NCI-H1694 (cell line): ENCODE measurements at places on chromosomes 1 and 21.

GRCh38 chr21:15278279-15278678 lies 213.5 kb upstream of the NRIP1 start:
- no peak for DNase-seq

DNA sequence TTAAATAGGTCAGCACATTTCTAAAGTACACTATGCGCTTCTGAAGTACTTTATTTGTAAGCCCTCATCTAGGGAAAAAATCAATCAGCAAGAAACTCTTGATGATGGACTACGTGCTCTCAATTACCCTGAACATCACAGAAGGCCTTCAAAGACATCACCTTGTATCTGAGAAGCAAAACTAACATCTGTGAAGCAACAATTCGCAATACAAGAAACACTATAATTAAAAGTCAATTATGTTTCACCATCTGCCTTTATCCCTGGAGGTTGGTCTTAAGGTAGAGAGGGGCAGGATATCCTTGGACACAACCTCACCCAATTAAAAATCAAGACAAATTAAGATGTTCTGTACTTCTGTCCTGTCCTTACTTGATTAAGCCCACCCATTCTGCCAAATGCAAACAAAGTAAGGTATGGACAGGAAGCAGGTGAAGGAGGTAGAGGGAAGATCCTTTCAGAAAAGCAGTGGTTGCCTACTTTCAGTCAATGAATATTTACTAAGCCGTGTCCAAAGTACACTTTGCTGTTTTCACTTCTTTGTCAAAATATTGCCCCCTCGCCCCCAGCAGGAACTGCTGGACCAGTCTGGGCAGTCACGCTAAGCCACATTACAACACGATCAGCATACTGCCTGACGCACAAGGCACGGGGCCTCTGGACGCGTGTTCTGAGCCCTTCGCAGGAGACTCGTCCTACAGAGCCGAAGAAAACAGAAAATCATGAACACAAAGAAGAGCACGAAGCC lies 887 bp downstream of the SLC19A2 start:
- DNase-seq = no peak

- DNase-seq = peak; percentile 35
These were observed 5.8 kb downstream of the ROR1 start for GRCh38 chr1:63779338-63780211.

GRCh38 chr1:18934205-18935000 lies 22.1 kb downstream of the IFFO2 start:
- DNase-seq = no peak

DNA sequence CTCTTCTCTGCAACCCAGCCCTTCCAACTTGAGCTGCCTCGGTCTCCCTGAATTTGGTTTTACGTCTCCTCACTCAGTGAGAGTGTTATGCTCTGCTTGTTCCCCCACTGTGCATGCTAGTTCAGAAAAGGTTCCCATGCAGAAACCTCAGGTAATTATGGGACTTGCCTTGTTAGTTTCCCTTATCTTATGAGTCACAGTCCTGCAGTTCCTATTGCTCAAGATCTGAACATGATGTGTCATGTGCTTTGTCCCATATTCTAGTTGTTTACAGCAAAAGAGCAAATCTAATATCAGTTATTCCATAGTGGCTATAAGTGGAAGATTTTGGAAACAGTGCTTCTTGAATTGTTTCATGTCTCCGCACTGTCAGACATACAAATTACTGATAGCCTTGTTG lies 74.4 kb downstream of the DUSP10 start:
- DNase-seq = no peak

DNA sequence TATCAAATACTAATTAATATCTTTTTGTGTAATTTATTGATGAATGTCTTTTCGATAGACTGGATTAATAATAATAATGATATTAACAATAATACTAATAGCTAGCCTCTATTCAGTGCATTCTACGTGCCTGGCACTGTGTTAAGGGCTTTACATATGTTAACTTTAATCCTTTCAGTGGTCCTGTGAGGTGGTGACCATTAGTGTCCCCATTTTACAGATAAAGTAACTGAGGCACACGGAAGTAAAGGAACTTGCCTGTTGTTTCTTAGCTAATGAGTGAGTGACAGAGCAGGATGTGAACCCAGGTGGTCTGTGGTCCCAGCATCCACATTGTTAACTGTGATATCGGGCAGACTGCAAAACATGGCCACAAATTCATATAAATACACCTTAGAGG lies 335.7 kb upstream of the PROX1 start:
- DNase-seq = no peak

DNA sequence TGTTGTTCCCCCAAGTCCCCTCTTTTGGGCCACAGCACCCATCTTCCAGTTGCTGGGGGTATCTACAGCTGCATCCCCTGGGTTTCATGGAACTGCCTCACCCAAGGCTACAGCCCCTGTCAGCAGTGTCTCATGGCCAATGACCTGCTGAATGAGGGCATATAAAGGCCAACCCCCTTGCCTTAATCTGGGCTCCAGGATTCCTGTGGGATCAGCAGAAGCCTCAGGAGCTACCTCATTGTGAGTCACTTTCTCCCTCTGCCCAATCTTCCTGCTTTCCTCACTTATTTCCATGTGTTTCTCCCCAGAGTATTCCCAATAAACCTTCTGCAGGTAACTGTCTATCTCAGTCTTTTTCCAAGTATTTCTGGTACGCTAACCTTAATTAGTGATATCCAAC lies 37.3 kb upstream of the SYT14 start:
- no peak for DNase-seq

DNA sequence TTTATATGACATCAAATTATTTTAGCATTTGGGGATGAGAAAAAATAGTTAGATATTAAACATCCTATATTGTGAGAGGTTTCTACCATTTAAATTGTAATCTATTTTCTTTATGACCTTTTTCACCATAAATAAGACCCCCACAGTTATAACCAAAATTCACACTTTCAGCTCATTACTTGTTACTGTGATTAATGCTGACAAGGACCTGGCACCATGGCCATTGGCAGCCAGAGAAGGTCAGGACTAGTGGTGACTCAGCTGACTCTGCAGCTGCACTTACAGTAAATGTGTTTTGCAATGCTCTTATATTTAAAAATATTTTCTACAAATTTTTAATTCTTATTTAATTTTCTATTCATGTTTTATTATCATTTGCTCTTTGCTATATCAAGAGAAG lies 133.3 kb upstream of the C1orf105 start:
- DNase-seq = no peak

DNA sequence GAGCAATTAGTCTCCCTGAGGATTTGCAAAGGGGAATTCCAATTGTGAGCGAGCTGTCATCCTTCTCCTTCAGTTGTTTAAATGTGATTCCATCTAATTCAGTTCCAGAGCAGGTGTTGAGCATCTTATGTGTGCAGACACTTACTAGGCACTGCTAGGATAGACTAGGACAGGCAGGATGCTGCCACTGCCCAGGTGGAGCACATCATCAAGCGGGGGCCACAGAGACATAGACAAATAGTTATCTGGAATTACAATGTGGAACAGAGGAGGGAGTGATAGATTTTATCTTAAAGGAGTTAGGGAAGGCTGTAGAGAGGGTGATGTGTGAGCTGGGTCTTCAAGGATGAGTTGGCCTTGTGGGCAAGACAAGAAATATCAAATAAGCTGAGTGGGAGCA lies 55.9 kb downstream of the CDC7 start:
- no peak for DNase-seq

GRCh38 chr1:246454655-246455054 lies 52.4 kb downstream of the SMYD3 start:
- peak; percentile 29 for DNase-seq

GRCh38 chr1:80217377-80217986 lies 1211.0 kb upstream of the ADGRL4 start:
- peak; percentile 74 for DNase-seq

GRCh38 chr1:6508154-6508815 lies 16.8 kb upstream of the PLEKHG5 start:
- DNase-seq = no peak

GRCh38 chr21:37219761-37220432 lies 47.2 kb downstream of the VPS26C start:
- no peak for DNase-seq

GRCh38 chr1:91020486-91020885 lies 1.3 kb downstream of the ZNF644 start:
- DNase-seq = no peak

- no peak for DNase-seq
These were observed 17.4 kb upstream of the CCN1 start for GRCh38 chr1:85563139-85563538.

GRCh38 chr1:178864326-178864725 lies 6.6 kb downstream of the ANGPTL1 start:
- DNase-seq = no peak

DNA sequence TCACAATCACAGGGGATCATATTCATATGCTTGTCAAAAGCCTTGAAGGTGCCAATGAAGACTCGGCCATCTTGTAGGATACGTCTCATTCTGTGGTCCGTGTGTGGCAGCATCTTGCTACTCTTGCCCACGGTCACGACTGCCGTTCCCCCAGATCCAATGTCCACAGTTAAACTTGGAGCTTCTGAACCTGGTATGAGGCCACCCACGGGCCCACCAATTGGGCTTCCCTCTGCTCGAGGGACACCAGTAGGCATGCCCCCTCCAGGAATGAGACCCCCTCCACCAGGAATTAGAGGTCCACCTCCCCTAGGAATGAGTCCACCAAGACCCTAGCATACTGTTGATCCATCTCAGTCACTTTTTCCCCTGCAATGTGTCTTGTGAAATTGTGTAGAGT lies 39.6 kb downstream of the MORN1 start:
- DNase-seq = no peak

- DNase-seq = no peak
These were observed 211.0 kb downstream of the PDE4B start for GRCh38 chr1:66003690-66004089.

GRCh38 chr1:93678491-93678890 lies 3.1 kb downstream of the BCAR3 start:
- DNase-seq = no peak

GRCh38 chr1:14194511-14194910 lies 404.0 kb upstream of the KAZN start:
- no peak for DNase-seq

GRCh38 chr1:41704196-41704595 lies 214.5 kb downstream of the HIVEP3 start:
- DNase-seq = peak; percentile 51

DNA sequence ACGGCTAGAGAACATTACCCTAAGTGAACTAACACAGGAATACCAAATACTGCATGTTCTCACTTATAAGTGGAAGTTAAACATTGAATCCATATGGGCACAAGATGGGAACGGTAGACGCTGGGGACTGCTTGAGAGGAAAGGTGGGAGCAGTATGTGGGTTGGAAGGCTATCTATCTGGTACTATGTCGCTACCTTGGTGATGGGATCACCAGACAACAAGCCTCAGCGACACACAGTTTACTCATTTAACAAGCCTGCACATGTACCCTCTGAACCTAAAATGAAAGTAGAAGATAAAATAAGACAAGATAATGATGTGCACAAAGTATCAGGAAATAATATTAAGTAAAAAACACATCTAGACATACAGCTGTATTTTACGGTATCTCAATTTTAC lies 819 bp downstream of the PYHIN1 start:
- DNase-seq = no peak

GRCh38 chr1:204744107-204744779 lies 58.7 kb upstream of the LRRN2 start:
- DNase-seq = peak; percentile 92

GRCh38 chr1:43074709-43075108 lies 97.4 kb downstream of the EBNA1BP2 start:
- DNase-seq = no peak

DNA sequence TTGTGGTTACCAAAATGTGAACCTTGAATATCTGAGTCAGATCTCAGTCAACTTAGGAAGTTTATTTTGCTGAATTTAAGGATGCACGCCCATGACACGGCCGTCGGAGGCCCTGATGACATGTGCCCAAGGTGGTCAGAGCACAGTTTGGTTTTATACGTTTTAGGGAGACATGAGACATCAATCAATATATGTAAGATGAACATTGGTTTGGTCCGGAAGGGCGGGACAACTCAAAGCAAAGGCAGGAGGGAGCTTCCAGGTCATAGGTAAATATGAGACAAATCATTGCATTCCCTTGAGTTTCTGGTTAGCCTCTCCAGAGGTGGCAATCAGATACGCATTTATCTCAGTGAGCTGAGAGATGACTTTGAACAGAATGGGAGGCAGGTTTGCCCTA lies 1.0 kb upstream of the PRMT2 start:
- no peak for DNase-seq

- DNase-seq = peak; percentile 50
These were observed 11.6 kb downstream of the SCNN1D start for GRCh38 chr1:1291548-1292441.

- DNase-seq = no peak
These were observed 73.3 kb upstream of the NFASC start for GRCh38 chr1:204797401-204797800.

DNA sequence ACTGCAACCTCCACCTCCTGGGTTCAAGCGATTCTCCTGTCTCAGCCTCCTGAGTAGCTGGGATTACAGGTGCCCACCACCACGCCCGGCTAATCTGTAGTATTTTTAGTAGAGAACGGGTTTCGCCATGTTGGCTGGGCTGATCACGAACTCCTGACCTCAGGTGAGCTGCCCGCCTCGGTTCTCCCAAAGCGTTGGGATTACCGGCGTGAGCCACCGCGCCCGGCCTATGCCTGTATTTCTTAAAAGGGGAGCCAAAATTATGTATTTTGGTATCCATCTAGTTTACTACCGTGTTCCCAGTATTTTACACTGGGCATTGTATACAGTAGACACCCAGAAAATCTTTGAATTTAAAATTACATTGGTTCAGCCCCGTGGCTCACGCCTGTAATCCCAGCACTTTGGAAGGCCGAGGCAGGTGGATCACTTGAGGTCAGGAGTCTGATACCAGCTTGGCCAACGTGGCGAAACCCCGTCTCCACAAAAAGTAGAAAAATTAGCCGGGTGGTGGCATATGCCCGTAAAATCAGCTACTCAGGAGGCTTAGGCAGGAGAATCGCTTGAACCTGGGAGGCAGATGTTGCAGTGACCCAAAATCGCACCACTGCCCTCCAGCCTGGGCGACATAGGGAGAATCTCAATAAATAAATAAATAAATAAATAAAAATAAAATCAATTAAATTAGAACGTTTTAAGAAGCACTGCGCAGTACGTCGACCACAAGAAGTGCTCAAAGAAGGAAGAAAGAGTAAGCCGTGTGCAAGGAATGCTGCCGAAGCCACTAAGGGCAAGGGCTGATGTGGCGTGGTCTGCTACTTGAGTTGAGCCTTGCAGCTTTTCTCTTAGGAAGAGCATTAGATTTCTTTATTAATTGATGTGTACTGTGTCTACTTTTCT lies 1.5 kb upstream of the THRAP3 start:
- DNase-seq = no peak

- DNase-seq = no peak
These were observed 104.8 kb downstream of the SLC45A1 start for GRCh38 chr1:8422510-8423268.

GRCh38 chr1:205260948-205261732 lies 33.4 kb downstream of the TMCC2 start:
- no peak for DNase-seq

GRCh38 chr1:27095576-27095975 lies 59.3 kb downstream of the SLC9A1 start:
- DNase-seq = no peak

- no peak for DNase-seq
These were observed 1.1 kb upstream of the LCK start for GRCh38 chr1:32249831-32250525.
